ENCODE measurements at places on chromosomes 7 and 10. TPM values are rescaled to one million over a fixed set of nuclear protein-coding genes. Genes with fewer than 3 reads are reported as not detected.

The TFEC gene
- not detected for total RNA-seq

The SSC4D gene
- total RNA-seq, result 0.77 TPM

The TACC2 gene
- total RNA-seq, result 3.0 TPM

DNA sequence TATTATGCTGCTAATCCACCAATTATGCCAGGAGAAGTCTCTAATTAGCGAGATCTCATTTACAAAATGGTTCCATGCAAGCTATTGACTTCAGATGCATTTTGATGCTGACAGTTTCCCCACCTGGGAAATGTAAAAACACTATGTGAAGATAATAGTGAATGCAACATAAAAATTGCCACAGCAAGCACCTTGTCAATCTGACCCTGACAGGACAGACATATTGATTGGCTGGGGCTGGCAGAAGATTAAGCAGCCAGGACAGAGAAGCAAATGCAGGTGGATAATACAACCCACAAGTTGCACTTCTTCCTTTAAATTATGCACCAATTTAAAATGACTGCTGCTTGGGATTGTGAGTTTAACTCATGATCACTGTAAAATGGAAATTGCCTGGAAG is 642.8 kb upstream of the POT1 start:
- no peak for DNase-seq

DNA sequence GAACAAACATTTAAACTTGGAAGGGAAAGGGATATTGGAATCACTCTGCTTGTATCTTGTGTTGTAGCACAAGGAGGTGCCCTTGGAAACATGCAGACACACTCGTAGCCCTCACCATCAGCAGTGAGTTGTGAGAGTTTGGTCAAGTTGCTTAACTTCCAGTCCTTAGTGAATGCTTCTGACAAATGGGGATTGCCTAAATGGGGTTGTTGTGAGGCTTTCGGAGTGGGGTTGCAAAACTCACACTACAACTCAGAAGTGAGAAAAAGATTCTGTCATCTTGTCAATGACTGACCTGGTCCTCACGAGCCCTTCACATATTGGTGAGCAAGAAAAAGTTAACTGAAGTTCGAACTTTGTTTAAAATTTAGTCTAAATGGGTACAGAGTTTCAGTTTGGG is 29.0 kb upstream of the GSDME start:
- no peak for DNase-seq

GRCh38 chr10:91708174-91708861 is 75.4 kb upstream of the PPP1R3C start:
- no peak for DNase-seq

- DNase-seq, result no peak
Observed at GRCh38 chr10:12036073-12036655, 6.4 kb downstream of the UPF2 start.

DNA sequence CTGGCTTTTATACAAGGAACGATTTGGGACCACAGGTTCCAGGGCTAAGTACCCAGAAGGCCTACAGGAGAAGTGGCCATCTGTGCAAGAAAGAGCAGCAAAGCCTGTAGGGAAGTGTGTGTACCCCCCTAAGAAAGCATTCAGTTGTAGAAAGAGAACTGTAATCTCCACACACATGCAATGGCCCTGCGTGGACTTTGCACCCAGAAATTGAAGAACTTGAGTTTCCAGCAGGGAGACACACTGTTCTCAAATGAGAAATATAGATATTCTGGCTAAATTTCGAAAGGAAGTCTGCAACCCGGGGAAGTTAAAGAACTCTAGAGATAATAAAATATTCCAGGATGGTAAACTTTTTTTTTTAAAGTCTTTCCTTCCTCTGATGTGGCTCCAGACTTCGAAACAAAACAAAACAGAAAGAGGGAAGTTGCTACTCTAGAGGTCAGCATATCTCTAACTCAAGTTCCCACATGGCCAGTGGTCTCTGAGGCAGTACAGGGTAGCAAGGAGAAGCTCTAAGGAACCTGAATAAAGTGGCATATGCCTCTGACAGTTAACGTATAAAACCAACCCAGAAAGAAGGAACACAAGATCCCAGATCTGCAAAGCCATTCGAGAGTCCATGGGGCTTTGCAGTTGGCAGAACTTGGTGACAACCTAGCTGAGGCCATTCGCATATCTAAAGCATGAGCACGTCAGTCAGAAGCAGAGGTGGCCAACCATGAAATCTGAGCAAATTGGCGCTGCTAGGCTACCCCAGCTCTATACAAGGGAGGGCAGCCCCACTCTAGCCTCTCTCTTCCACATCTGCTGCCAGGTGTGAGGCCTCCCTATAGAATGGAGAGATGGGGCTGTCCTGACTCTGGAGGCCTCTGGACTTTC is 56.6 kb downstream of the ELMO1 start:
- no peak for DNase-seq

- DNase-seq, result no peak
Observed at GRCh38 chr10:69685802-69686585, 55.9 kb downstream of the FAM241B start.

GRCh38 chr7:75980430-75981202 is 13.8 kb downstream of the TMEM120A start:
- DNase-seq, result no peak

DNA sequence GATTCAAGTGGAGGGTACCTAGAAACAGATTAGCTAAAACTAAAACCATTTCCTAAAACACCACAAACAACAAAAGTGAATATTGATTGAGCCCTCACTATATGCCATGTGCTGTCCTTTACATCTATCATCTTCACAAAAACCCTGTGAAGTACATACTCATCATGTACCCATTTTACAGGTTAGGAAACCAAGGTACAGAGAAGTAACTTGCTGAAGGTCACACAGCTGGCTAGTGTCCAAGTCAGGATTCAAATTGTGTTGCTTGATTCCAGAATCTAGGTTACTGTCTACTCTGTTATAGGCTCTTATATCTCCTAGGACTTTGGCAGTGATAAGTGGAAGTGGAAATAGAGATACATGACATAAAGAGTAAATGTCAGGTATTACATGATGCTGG is 463.8 kb downstream of the LRMDA start:
- DNase-seq, result no peak

DNA sequence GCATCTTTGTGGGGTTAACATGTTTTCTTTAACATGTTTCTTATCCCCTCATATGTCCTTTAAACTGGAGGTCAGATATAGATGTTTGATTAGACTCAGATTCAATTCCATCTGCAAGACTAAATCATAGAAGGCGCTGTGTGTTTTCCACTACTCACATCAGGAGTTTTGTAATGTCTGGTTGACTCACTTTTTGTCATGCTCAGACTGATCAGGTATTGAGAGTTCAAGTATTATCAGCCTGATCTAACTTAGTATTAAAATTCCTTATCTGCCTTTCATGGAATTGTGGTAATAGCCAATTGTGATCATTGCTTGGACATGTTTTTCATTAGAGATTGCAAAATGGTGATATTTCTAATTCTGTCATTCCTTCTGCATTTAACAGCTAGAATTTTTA is 30.2 kb downstream of the ENTPD7 start:
- DNase-seq, result no peak

Data from SK-MEL-5 (cell line).